ENCODE measurements at places on chromosomes 1 and 21.

GRCh38 chr1:31511848-31512615, 64.3 kb upstream of the TINAGL1 start:
- DNase-seq, result no peak

GRCh38 chr1:189623336-189623735, 854.3 kb downstream of the BRINP3 start:
- DNase-seq, result no peak

- DNase-seq, result no peak
These were observed 73.9 kb downstream of the GLUL start for GRCh38 chr1:182317611-182318161.

DNA sequence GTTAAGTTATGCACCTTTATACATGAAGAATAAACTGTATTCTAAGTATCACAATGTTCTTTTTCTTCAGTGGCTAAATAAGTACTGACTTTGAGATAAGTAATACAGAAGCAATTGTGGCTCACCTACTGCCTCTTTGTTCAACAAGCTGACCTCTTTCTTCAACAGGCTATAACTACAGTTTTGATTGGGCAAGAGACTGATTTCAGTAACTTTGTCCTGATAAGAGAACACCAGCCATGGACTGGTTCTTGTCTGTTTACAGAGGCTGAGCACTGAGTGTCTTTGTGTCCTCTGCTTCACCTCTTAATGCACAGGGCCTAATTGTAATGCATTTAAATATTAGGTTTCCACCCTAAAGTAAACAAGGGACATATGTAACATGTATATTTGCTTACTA, 34.6 kb upstream of the PDE4B start:
- DNase-seq, result no peak

- no peak for DNase-seq
These were observed 36.4 kb downstream of the VPS26C start for GRCh38 chr21:37230632-37231248.

- DNase-seq, result no peak
These were observed 34.3 kb upstream of the RAP1GAP start for GRCh38 chr1:21703318-21703963.

Data from activated CD8-positive, alpha-beta memory T cell treated with anti-CD3 and anti-CD28 coated beads for 4 hours (primary cell).